NCI-H446 (cell line): ENCODE measurements at places on chromosomes 3 and 15.

DNA sequence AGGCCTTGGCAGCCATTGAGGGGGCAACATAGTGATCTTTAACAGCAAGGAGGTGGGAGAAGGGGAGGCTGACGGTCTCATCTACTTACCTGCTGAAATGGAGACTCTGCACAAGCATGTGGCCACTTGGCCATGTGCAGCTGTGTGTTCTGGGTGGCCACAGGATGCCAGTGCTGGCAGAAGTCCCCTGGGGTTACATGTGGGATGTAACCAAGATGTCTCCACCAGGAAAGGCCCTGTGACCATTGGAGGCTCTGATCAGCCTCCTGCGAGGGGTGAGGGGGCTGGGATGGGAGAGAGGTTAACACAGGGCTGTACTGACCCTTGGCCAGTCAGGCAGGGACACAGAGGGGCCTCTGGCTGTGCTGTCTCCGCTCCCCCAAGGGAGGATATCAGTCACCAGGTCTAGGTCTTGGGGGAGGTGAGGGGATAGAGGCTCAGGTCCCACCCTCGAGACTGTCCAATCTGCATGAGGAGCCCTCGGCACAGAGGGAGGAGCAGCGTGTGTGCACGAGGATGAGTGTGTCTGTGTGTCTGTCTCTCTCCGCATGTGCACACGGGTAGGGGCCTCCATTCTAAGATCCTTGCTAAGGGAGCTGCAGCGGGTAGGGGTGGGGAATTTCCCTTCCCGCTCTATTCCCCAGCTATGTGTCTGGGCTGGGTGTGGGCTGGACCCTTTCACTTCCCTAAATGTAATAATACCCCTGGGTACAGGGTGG, 19.5 kb downstream of the PRKCD start:
- DNase-seq, result no peak

DNA sequence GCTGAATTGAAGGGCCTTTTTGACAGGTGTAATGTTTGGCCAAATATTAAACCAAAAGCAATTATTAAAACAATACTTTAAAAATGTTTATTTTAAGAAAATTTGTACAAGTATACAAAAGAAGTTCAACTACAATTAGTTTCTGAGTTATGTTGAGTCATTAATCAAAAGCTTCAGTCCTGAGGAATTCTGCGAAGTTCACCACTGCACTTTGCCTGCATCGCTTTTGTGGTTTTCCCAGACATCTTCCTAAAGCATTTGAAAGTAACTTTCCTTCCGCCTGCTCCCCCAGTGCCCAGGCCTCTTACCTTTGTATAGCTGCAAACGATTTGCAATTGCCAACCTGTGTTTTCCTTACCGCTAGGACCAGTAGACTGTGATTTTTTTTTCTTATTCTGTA, 69.5 kb downstream of the KCNAB1 start:
- DNase-seq, result no peak

DNA sequence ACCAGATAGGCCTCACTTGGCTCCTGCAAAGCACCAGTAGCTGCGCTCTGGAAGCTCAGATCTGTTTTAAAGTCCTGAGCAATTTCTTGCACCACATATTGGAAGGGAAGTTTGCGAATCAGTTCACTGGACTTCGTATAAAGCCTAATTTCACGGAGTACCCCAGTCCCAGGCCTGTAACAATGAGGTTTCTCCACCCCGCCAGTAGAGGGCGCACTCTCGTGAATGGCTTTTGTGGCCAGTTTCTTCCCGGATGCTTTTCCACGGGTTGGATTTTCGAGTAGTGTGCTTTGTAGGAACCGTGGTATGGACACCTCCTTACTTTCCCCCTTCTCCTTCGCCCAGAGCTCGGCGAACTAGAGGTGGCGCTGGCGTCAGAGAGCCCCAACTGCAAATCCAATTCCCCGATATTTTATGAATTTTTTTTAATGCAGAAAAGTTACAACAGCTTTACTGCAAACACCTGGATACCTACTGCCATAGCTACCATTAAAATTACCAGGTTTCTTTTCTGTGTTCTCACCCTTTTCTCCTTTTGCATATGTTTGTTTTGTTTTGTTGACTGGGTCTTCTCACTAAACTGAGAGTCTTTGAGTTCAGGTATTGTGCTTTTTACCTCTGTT, 13.3 kb downstream of the RARB start:
- DNase-seq, result no peak

- no peak for DNase-seq
These were observed 49.4 kb upstream of the ADAMTSL3 start for GRCh38 chr15:83604549-83604948.

GRCh38 chr15:91114301-91114700, 14.2 kb downstream of the SV2B start:
- no peak for DNase-seq

DNA sequence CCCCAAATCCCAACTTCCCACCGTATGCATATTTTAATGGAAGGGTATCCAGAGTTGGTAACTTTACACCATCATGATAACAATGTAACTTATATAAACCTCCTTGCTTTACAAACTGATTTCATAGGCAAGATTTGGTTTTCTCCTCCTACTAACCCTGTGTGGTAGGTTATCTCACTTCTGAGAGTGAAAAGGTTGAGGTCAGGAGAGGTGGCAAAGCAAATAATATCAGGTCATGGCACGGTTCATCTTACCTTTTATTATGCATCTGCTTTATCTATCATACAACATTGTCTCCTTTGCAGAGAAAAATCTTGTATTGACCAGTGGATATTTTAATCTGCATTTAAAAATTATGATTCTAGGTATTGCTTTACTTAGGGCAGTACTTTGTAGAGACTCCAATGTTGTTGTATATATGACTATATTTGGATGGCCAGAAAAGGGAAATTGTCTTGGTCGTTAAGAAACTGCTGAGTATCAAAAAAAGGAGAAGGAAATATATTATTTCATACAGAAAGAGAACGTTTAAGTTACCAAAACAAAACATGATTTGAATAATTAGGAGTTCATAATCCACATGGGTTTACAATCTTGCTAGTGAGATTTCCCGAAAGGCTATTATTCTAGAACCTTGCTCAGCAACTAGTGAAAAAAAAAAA, 30.4 kb downstream of the NFKBIZ start:
- DNase-seq, result no peak

GRCh38 chr3:125331243-125331642, 43.9 kb downstream of the ZNF148 start:
- no peak for DNase-seq

DNA sequence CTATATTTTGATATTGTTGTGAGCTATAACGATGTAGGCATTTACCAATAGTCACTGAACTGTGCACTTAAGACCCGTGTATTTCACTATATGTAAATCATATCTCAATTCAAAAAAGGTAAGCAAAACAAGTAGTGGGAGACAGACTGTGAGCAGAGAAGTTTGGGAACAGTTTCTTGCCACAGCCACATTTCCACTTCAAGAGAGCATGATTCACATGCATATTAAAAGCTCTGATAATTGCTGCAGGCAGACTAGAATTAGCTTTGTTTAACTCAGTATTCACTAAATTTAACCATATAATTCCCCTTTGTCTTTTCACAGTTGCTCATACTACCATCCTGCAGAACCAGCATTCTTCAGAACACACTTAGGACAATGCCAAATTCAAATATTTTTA, 168.4 kb upstream of the ZNF385D start:
- no peak for DNase-seq

DNA sequence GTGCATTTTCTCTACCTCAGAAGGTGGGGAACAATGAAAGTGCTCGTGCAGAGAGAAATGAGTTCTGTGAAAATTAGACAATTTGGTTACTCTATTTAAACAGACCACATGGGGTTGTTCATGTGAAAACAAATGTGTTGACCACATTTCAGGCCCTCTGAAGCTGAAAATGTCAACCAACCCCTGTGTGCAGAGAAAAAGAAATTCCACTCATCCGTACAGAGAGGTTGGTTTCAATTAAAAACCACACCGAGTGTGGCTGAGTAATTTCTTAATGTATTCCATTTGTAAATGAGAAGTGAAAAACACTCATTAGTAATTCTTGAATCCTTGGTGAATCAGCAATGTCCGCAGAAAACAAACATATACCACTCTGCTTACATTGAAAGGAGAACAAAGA, 46.9 kb upstream of the SLC7A14 start:
- no peak for DNase-seq

GRCh38 chr3:143171141-143171980, 51.8 kb downstream of the CHST2 start:
- DNase-seq, result no peak

DNA sequence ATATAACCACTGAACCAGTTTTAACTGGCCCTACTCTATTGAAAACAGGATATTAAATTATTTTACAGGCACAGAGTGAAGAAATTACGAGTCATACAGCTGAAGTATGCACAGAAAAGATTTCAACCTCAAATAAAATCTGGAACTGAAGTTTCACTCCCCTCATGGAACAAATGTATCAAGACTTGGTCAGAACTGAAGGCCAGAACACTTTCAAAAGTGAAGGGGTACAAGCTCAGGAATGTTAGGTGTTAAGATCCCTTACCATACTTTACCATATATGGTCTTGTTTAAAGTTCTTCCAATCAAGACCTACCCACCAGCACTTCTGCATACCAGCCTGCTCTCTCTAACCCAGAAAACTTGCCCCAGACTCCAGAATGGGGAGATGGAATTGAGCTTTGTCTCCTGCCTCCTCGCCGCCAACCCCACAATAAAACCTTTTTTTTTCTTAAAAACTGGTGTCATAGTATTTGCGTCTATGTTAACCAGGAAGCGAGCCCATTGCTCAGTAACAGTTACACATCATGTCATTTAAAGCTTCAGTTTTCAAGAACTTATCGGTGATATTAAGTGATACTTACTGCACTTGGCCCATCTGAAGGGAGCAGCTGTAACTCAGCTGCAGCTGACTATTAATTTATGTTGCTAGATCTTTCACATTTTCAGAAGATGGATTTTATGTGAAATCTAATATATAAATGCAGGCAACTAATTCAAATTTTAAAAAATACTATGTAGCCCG, 59.9 kb downstream of the OXSM start:
- DNase-seq, result no peak

GRCh38 chr3:111762537-111762936, 96.5 kb upstream of the PHLDB2 start:
- no peak for DNase-seq

DNA sequence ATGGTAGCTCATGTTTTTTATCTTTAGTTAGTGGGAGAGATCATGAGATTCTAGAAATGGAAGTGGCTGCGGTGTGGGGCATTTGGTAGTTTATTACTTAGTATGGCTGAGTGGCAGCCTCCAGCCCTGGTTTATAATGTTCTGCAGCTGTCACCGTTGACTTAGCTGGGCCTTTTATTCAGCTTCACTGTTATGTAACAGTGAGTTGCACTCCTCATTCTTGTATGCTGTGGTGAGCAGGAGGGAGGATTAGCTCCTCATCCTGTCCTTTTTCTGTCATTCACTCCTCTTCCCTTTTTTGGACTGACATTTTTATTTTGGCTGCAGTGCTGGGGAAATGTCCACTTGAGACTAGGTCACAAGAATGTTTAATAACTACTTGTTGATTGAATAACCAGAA, 29.5 kb downstream of the RAD54L2 start:
- DNase-seq, result no peak

DNA sequence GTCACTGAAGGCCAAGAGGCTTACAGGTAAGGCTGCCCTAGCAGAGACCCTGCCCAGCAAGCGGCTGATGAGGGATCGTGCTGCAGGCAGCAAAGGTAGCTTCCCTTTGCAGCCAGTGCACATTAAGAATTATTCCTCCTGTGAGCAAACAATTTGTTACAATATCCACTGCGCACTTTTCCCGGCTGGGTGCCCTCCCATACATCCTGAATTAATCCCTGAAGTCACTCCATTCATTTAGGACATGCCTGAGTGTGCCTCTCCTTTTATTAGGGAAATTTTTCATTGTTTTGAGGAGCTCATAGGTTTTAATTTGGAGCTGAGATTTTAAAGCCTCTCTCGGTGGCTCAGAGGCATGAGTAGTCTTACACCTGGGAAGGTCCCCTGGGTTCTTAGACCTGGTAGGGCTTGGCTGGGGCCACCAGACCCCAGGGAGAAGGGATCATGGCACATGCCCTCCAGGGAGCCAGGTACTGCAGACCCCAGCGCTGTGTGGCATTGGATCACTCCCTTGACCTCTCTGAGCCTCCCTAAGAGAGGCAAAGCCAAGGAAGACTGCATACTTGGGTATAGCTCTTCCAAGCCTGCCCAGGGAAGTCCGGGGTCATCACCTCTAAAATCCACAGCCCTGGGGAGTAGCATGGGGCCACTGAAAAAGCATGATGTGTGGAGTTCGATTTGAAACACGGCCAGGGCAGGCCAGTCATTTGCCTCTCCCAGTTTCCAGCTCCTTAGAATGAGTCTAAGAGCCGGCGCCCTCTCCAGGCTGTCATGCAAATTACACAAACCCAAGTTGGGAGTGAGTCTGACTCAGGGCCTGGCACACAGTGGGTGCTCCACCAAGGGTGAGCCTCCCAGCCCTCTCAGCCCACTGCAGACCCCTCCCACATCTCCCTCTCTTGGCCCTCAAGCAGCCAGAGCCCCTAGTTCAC, 151.9 kb upstream of the LINGO1 start:
- DNase-seq, result no peak

DNA sequence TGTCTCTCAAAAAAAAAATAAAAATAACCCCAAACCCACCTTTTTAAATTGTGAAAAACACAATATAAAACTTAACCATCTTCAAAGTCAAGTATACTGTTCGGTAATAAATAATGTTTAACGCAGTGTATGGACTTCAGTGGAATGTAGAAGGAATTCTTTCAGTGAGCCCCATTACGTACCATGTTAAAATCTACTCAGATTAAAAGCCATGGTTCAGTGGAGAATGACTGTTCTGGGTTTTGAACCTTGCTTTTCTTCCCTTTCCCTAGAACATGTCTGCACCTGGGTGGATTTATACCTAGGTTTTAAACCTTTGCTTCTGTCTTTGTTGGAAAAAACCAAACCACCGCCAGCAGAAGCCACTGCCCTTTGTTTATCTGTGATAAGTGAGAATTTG, 27.5 kb downstream of the DAG1 start:
- no peak for DNase-seq

- DNase-seq, result no peak
These were observed 22.8 kb downstream of the STRIT1 start for GRCh38 chr3:155270485-155271342.

DNA sequence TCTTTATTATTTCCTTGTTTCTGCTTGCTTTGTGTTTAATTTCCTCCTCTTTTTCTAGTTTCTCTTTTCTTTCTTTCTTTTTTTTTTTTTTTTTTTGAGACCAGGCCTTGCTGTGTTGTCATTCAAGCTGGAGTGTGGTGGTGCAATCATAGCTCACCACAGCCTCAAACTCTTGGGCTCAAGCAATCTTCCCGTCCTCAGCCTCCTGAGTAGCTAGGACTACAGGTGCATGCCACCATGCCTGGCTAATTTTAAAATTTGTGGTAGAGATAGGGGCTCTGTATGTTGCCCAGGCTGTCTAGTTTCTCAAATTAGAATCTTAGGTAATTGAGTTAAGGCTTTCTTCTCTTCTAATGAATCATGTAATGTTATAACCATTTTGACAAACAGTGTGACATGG, 22.4 kb downstream of the SLMAP start:
- DNase-seq, result no peak

DNA sequence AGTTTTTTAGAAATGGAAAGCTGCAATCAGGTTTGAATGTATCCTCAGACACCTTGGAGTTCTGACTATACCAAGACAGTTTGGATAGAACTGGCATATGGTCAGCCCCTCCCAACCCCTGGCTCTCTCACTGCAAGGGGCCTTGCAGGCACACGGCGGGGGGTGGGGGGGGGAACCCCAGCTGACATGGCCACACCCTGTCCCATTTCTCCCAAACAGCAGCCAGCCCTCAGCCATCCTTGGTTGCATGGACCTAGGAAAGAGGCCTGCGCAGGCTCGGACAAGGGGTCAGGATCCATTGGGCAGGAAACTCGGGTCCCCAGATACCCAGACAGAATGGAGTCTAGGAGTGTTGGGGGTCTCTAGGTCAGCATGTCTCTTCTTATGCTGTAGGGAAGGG, 14.5 kb downstream of the CAND2 start:
- no peak for DNase-seq

GRCh38 chr15:63434576-63435186, 53.0 kb upstream of the CA12 start:
- DNase-seq, result peak; percentile 31
